ENCODE measurements at places on chromosomes 16 and 17.

GRCh38 chr17:1673041-1673785, 11.5 kb downstream of the PRPF8 start:
- no peak for DNase-seq

DNA sequence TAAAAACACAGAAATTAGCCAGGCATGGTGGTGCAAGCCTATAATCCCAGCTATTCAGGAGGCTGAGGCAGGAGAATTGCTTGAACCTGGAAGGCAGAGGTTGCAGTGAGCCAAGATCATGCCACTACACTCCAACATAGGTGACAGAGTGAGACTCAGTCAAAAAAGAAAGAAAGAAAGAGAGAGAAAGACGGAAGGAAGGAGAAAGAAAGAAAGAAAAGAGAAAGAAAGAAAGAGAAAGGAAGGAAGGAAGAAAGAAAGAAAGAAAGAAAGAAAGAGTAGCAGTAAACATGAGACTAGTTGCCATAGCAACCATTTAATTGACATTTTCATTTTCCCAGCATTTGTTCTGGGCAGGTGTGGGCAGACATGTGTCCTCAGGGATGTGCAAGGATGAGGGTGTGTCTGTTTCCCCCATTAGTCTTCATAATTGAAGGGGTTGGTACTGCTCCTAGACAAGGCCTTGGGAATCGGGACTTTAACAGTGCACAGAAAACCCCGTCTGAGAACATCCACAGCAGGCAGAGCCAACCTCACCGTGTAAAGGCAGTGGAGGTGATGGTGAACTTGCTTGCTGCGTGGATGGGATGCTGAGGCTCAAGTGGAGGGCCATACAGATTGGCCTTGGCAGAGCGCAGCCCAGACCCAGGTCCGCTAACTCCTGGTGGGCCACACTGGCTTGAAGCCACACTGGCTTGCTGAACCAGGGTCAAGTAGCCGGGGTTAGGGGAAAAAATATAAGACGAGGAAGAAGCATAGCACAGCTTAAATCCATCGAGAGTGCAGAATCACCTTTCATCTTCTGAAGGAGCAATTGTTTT, 35.2 kb upstream of the KIFC3 start:
- DNase-seq, result peak; percentile 53

- no peak for DNase-seq
Measured at GRCh38 chr16:57647136-57647875, 18.9 kb downstream of the ADGRG1 start.

GRCh38 chr17:6380915-6381438, 53.9 kb downstream of the AIPL1 start:
- DNase-seq, result no peak

DNA sequence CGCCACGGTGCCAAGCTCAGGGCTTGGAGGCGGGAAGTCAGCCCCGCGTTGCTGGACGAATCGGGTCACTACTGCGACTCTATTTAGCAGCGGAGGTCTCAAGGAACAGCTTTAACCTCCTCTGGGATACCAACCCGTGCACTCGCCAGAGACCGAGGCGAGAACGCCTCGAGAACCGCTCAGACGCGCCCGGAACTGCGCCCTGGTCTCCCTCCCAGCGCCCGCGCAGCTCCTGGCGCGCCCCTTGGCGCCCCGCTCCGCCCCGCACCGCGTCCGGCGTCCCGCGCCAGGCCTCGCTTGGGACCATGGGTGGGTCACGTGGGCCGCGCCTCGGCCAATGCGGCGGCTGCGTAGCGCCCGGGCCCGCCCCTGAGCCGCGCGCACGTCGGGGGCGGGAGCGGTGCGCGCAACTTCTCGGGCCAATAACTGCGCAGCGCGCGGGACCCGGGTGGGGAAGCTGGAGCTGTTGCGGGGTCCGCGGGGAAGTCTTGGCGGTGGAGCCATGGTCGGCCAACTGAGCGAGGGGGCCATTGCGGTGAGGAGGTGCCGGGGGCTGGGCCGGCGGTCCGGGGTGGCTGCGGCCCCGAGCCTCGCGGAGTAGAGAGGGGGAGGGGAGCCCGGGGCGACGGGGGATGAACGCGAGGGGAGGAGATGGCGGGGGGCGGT, at the start of the genes RPA1 and SMYD4:
Gene RPA1 (plus strand): TSS at position 414 of the 666 bp plus-strand sequence. CDS start 89 bp downstream, at position 503.
Gene SMYD4 (minus strand): TSS at position 311 of the 666 bp plus-strand sequence. CDS start 1,908 bp downstream, outside the sequence.
- DNase-seq, result peak; percentile 59

DNA sequence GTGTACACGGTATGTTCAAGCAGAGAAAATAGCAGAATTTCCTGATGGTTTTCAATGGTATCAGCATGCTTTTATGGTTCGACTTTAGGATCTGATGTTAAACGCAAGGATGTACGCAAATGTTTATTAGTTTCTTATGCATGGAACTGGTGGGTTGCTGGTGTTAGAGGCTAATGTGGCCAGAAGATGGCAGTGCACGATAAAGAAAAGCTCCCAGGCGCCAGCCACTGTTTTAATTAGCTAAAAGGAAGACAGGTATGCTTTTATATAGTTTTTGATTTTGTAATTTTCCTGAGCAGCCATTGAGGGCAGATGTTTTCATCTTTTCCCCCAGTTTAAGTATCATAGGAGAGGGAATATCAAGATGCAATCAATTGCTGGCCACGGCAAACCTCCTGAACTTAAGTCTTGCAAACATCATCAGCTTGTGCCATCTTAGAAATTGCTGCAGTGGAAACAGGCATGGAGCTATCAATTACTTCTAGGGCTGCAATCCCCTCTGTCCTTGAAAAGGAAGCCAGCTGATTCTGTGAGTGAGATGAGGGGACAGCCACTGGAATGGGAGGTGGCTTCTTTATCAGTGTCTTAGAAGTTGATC, 648.5 kb upstream of the RBFOX1 start:
- no peak for DNase-seq

- DNase-seq, result no peak
Measured at GRCh38 chr17:8701221-8701620, 43.4 kb downstream of the CCDC42 start.

GRCh38 chr17:76506408-76507345, 5.5 kb upstream of the RHBDF2 start:
- DNase-seq, result peak; percentile 57

DNA sequence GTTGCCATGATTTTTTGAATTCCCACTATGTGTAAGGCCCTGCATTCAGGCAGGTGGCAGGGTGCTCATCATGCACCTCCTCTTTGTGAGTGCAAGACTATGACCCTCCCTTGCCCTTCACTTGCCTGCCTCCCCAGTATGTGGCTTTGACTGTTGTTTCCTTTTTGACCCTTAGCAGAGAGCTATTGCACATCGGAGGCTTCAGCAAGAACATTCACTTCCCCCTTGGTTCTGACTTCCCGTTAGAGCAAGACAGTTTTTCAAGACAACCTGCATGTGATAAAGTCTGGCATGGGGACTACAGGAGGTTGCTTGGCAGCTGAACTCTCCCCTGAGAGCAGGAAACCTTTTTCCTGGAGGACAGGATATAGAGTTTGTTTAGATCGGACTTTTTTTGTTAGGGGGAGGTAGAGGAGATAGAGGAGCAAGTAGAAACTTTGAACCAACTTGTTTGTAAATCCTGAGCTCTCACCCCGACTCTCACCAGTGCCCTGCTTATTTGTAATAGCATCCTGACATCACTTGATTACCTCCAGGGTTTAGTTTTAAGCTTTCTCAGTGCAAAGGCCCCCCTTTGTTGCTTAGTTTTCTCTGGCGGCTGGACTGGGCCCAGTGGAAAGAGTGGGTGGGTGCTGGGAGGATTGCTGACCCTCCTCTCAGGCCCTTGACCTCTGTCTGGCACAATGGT, 34.3 kb downstream of the LIMD2 start:
- DNase-seq, result no peak

DNA sequence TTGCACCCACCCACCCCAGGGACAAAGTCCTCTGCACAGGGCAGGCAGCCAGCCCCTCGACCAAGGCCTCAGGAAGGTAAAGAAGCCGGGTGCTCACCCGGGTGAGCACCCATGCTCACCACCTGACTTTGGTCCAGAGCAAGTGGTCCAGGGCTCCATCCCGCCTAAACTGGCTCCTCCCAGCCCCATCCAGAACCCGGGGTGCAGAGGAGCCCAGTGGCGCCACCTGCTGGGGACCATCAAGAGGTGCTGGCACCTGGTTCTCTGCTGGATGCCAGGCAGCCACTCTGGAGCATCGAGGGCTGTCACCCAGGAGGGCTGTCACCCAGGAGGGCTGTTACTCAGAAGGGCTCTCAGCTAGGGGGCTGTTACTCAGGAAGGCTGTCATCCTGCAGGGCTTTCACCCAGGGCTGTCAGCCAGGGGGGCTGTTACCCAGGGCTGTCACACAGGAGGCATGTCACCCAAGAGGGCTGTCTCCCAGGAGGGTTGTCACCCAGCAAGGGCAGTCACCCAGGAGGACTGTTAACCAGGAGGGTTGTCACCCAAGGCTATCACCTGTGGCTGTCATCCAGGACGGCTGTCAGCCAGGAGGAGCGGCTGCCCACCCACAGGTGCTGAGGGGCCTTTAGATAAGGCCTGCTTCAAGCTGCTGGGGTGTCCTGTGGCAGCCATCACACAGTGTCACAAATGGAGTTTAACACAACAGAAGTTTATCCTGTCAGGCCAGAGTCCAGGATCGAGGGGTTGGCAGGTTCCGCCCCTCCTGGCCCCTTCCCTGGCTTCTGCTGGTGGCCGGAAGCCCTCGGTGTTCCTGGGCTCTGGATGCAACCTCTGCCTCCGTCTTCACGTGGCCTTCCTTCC, 98.5 kb downstream of the TNFRSF13B start:
- DNase-seq, result peak; percentile 8

- no peak for DNase-seq
Measured at GRCh38 chr17:21010705-21011596, 31.9 kb downstream of the USP22 start.

- no peak for DNase-seq
Measured at GRCh38 chr17:28900986-28901726, 1.7 kb downstream of the DHRS13 start.

- no peak for DNase-seq
Measured at GRCh38 chr17:18158022-18158600, 25.5 kb upstream of the ALKBH5 start.

DNA sequence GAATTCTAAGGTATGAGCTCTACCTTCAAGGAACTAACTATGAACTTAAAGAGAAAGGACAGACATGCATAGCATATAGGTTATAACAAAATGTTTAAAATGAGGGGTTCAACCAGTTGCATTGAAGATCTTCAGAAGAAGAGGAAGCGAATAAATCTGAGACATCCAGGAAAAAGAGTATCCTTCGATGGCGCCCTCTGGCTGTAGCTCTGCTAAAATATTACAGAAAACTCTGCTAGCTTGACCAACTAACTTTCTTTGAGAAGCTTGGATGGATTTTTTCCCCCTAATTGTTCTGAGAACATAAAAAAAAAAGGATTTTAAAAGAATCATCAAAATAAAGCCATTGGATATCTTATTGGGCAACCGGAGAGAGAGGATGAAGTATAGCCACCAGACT, 659.9 kb upstream of the SOX9 start:
- DNase-seq, result no peak

DNA sequence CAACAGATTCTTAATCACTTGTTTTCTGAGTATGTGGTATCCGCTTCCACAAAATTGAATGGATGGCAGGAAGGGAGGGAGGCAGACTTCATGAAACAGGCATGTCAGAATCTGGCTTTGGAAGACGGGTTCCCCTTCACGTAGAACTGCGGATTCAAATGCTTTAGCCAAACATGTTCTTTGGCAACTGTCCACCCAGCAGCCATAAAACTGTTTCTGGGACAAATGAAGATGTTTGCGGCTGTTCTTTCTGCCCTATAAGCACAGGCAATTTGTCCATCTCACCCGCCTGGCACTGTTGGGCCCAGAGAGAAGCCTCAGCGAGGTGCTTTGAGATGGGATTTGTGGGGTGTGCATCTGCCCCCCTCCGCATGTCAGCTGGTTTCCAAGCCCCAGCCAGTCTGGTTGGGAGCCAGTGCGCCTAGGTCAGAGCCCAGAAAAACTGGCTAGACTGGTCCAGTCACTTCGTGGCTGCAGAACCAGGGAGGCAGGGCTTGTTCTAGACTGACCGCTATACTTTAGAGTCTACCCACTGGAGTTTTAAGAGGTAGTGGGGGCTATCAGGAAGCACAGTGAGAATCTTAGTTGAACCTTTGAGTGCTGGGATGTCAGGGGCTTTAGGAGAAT, 6.3 kb downstream of the CRHR1 start:
- DNase-seq, result no peak

DNA sequence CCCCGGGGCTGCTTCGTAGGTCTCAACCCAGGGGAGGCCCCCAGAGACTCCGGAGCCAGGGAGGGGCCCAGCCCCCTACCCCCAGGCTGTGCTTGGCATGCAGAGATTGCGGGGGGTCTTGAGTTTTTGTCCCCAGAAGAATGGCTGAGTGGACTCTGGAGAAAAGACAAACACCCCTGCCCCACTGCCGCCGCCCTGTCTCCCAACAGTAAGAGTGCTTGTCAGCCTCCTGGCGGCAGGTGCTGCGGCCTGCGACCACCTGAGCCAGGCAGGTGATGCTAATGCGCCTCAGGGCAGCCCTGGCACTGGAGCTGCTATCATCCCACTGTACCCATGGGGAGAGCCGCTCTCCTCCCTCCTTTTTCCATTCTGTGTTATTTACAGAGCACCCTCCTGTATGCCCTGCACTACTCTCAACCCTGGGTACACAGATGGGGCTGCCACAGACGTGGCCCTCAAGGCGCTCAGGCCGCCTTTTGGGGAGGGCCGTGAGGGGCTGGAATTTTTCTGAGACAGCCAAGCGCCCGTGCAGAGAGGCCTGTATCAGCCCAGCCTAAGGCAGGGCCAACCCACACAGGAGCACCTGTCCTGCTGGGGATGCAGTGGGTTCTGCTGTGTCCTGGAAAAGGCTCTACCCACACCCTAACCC, 2.6 kb upstream of the IL17C start:
- no peak for DNase-seq

GRCh38 chr16:5905935-5906334, 808.3 kb upstream of the EEF2KMT start:
- DNase-seq, result no peak

DNA sequence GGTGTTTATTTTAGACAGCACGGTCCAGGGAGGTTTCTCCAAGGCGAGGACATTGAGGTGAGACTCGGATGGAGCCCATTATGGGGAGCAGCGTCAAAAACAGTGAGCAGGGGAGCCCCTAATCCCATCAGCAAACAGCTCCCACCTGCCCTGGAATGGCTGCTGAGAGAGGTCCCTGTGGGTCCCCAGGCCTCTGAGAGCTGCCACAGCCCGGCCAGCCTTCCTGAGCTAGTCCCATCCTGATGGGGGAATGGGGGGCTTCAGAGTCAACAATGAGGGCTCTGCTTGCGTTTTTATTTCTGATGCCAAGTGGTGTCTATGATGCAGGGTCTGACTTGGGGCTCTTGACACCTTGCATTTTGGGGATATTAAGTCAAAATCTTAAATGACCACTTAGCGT, 128.4 kb downstream of the GSG1L start:
- DNase-seq, result no peak

- DNase-seq, result no peak
Measured at GRCh38 chr16:84746231-84746630, 46.4 kb downstream of the USP10 start.

DNA sequence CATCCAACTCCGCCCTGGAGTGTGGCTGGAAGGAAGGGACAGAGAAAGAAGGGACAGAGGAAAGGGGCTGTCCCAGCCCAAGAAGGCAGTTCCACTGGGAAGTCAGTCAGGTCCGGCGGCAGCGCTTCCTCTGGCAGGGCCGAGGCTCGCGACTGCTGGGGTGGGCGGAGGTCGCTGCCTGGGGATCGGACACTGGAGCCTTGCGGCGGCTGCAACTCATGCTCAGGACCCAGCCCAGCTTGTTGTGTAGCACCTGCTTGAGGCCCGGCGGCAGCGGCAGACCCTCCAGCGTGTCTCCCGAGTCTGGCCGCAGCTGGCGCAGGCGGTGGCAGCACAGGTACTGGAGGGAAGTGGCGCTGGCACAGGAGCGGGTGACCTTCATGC, 4.0 kb upstream of the MRPS34 start:
- DNase-seq, result no peak

- no peak for DNase-seq
Measured at GRCh38 chr17:16275024-16275423, 58.0 kb downstream of the PIGL start.

- DNase-seq, result peak; percentile 88
Measured at GRCh38 chr17:41519501-41520224, 973 bp upstream of the KRT15 start.

All from COR-L47 (cell line).